Mucosa of gallbladder (tissue), 1 donor: ENCODE measurements at places on chromosomes 11 and 22. TPM values are rescaled to one million over a fixed set of nuclear protein-coding genes. Genes with fewer than 3 reads are reported as not detected.

- no peak for DNase-seq
Measured at GRCh38 chr11:126823274-126823673, 177.3 kb downstream of the KIRREL3 start.

DNA sequence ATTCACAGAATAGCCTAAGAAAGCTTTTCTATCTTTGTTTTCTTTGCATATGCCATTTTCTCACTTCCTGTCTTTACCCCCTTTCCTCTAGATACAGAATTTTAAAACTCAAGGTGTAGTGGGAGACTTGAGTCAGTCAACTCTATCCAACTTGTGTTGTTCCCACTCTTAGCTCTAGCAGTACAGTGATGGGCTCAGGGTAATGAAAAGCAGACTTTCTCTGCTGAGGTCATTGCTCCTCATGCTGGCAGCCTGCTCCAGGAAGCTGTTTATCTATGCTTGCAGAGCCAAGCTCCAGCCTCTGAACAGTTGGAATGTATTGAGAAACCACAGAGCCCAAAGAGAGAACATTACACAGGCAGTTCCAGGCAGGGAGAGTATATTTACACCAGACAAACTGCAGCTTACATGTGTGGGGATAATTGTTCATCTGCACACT, 68.1 kb downstream of the CSTPP1 start:
- peak; percentile 85 for DNase-seq

- no peak for DNase-seq
Measured at GRCh38 chr22:50180727-50181521, 4.8 kb upstream of the TRABD start.

- DNase-seq = no peak
Measured at GRCh38 chr11:108167624-108168023, 46.3 kb downstream of the ACAT1 start.

The KCNK4 gene
- not detected for total RNA-seq

DNA sequence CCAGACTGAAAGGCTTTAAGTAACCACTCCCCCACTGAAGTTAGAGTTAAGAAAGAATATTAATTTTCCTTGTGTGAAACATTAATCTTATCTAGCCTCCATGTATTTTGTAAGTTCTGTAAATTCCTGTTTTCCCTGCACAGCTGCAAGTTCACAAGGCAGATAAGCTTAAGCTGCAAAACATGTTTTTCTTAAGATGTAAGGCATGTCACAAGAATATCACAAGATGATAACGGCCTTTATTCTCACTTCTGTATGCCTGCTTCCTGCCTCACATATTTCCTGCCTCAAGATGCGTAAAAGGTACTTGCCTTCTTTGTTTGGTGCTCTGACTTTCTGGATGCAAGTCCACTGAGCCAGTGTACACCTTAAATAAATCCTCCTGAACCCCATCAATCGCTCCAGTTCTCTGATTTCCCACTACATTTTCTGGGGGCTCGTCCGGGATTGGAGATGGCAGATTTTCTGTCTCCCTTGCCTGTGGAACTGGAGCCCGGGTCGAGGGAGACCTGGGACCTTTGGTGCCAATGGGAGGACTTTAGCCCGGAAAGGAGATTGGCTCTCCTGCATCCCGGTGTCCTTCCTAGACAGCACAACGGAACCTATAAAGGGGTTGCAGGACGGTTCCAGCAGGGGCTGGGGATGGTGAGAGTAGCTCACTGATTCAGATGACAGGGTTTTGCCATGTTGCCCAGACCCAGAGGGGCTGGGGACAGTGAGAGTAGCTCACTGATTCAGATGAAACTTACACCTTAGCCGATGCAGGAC, 30.2 kb downstream of the PPARA start:
- DNase-seq = no peak

GRCh38 chr11:86210898-86211297, 33.7 kb upstream of the EED start:
- DNase-seq = no peak

The CASP5 gene
- not detected for total RNA-seq

DNA sequence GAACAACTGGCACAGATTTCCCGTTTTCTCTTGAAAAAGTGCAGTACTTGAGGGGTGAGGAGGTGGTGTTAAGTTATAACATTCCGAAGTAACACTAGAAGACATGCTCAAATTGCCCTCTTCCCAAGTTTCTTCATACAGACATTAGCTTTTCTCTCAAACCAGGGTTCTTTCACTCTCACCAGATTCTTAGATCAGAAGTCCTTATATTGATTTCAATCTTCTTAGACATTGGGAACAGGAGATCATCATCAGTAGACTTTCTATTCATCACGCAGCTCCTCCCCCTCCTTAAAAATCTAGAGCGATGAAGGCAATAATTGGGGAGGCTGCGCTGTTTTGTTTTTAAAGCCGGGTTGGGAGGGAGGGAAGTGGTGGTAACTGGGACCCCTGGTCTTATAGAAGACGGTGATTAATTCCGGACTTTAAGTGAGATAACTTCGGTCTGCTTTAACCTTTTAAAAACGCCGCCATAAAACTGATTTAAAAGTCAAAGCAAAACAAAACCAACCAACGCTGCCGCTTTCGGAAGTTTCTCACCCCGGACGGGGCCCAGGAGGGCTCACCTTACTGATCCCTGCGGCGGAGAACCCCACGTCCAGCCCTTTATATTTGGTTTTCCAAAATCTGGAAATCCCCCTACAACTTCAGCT, 665 bp downstream of the USP28 start:
- no peak for DNase-seq
